ENCODE measurements at places on chromosomes 7 and 10. TPM values are rescaled to one million over a fixed set of nuclear protein-coding genes. Genes with fewer than 3 reads are reported as not detected.

The ELMO1 gene
- total RNA-seq = 1.6 TPM

The WDR37 gene
- total RNA-seq = 10.6 TPM

The CLRN3 gene
- not detected for total RNA-seq

The NUDCD3 gene
- 46.4 TPM for total RNA-seq

The FXYD4 gene
- not detected for total RNA-seq

The GIMAP4 gene
- total RNA-seq = not detected

The BAMBI gene
- 2.5 TPM for total RNA-seq

The HOXA2 gene
- 1.3 TPM for total RNA-seq

Measured in bronchus fibroblast of lung (primary cell).